ENCODE measurements at places on chromosomes 6 and 20.

DNA sequence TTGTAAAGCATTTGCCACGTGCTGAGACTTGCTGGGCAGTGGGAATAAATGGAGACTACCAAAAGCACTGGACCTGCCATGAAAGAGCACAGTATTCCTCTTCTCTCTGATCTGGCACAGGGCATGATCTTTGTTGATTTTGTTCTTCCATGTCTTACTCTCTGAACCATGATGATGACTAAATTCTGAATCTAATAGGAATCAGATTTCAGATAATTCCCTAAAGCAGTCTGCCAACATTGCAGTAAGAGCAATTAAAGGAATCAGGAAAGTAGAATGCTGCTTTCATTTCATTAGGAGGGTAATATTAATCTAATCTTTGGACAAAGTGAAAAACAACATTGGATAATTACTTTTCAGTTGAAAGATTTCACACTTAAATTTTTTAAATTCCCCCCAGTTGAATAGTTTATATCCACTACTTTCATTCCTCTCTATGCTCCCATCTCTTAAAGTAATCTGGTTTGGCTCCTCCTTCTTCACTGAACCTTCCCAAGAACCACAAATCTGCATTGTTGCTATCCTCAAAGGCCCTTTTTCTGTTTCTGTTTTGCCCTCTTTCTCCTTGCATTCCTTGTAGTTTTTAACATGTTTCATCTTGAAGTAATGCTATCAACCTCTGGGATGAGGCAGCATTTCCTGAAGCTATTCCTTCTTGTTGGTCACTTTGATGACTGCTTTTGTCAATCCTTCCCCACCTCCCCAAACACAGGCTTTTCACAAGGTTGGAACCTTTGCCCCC is 243.2 kb upstream of the TENT5A start:
- peak; percentile 79 for DNase-seq

GRCh38 chr6:52570291-52570700 is 6.6 kb downstream of the TRAM2 start:
- peak; percentile 10 for DNase-seq

DNA sequence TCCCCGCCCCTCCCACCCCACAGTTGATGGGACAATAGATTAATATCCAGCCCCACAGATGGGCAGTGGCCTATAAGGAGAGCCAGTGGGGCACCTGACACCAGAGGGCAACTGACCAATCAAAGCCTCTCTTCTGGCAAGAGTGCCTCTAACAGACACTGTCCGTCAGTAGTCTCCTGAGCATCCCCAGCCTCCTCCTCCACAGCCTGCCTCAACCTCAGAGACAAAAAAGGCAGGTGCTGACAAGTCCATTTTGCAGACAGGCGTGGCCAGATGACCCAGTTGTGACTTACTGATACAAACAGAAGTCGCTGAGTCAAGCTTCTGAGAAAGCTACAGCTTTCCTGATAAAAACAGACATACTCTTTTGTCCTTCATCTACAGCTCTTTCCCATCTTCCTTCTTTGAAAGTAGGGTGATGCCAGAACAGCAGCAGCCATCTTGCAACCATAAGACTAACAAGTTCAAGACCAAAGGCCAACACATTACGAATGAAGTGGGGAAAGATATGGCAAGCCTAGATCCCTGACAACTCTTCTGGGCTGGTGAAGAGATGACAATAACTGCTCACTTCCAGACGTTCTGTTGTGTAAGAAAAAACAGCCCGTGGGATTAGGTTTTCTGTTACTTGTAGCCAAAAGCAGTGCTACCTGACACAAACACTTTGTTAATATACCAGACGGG is 12.3 kb downstream of the PPIL1 start:
- DNase-seq, result peak; percentile 90

GRCh38 chr6:170423814-170424603 is 117.5 kb downstream of the FAM120B start:
- no peak for DNase-seq

DNA sequence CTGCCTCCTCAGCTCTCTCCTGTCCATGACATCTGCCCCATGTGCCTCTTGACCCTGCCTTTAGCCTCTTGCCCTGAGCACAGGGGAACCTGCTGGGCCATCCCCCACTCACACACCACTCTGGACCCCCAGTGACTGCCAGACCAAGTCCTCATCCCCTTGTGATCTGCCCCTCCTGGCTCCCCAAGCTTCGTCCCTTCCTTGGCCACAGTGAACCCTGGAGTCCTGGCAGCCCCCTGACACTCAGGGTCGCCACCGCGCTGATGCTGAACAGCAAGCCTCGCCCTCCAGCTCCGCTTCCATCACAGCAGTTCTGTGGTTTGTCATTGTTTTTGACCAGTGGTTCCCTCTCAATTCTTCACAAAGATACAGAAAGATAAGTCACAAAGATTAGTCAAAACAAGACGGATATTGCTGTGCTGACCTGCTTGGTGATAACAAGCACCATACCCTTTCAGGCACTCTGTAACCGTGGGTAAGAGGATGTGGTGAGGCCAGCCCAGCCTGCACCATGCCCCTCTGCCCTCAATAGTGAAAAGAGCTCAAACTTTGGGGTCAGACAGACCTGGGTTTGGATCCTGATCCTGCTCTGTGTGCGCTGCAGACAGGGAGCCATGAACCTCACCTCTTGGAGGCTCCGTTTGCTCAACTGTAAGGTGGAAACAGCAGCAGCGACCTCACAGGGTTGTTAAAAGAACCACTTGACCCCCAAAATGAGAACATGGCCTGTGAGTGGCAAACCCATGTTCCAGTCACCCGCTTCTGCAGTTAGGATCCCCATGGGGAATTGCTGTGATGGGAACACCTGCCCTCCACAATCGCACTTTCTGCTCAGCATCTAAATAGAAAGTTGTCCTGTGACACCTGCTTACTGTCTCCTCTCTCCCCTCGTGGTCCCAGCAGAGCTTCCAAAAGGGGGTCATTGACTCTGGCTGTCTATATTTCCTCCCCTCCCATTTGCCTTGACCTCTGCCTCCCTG is 114.5 kb downstream of the TOX2 start:
- DNase-seq, result no peak

GRCh38 chr6:148509800-148510581 is 167.4 kb downstream of the SASH1 start:
- DNase-seq, result peak; percentile 79

DNA sequence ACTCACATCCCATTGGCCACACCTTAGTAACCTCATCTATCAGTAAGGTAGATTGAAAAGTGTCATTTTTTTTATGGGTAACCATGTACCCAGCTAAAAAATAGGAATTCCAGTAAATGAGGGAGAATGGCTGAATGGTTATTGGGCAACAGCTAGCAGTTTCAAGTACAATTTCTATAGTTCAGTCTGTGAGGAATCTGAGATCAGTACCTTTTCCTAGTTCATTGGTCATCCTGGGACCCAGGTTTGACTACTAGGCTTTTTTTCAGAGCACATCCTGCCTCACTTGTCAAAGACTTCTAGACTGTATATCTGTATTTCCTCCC is 28.3 kb downstream of the PHF3 start:
- DNase-seq, result no peak

DNA sequence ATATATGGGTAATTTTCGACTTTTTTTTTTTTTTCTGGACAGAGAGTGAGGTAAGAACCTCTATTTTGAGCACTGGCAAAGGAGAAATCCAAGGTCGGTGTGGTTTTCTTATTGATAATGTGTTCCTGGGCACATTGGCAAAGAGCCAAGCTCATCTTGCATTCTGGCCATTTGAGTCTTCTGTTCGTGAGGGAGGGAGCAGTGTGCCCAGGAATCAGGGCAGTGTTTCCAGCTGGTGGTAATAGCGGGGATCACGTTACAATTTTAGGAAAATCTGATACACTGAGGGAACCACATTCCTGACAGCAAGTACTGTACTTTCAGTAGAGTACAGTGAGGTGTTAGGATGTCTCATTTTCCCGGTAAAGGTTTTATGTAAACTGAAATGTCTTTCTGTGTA is 442.3 kb upstream of the MAP3K7 start:
- no peak for DNase-seq

DNA sequence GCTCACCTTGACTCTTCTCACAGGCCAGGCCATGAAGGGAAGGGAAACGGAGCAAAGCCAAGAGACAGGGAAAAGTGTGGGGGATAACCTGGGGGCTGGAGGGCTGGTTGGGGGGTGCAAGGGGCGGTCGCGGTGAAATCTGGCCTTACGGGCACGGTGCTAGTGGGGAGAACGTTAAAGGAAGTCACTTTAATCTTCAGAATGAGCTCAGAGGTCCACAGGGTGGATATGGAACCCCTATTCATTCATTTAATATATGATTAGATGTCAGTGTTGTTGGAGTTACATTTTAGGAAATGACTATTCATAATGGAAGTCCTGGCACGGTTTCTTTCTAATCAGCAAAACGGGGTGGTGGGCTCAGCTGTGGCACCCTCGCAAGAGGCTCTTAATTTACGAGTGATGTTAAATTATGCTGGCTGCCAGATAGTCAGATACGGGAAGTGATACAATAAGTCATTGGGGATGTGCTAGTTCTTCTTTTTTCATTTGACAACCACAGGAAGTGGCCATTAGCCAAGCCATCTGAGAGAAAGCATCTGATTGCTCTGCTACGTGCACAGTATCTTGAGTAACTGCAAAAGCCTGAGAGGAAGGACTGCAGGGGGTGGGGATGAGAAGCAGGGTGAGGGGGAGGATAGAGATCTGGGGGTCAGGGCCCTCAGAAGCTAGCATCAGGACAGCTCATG is 253.0 kb downstream of the QKI start:
- no peak for DNase-seq

- no peak for DNase-seq
These were observed 286.1 kb downstream of the SYNE1 start for GRCh38 chr6:152351110-152351509.

- DNase-seq, result no peak
These were observed 171.5 kb upstream of the GRIK2 start for GRCh38 chr6:101222007-101222406.

DNA sequence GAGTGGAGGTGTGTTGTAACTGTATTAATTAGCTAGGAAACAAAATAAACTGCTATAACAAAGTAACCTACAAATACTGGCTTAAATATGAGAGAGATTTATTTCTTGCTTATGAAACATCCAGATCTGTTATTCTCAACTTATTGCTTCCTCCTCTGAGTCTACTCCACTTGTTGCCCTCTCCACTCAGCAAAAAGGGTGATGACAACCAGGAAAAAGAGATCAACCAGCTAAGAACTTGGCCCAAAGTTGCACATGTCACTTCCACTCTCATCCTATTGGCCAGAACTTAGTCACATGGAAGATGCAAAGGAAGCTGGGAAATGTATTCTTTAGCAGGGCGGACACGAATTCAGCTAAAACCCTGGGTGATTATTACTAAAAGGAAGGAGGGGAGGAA is 5.2 kb upstream of the TP53RK start:
- DNase-seq, result no peak

DNA sequence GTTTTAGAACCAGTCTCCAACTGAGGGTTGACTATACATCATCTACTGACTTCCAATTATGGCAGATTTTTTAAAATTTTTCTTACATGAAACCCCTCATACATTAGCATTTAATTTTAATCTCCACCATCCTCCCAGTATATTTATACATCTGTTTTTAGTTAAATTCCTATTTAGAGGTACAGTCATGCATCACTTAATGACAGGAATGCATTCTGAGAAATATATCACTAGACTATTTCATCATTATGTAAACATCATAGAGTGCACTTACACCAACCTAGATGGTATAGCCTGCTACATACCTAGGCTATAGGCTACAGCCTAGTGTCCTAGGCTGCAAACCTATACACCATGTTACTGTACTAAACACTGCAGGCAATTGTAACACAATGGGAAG is 316.7 kb upstream of the MARCKS start:
- DNase-seq, result no peak

DNA sequence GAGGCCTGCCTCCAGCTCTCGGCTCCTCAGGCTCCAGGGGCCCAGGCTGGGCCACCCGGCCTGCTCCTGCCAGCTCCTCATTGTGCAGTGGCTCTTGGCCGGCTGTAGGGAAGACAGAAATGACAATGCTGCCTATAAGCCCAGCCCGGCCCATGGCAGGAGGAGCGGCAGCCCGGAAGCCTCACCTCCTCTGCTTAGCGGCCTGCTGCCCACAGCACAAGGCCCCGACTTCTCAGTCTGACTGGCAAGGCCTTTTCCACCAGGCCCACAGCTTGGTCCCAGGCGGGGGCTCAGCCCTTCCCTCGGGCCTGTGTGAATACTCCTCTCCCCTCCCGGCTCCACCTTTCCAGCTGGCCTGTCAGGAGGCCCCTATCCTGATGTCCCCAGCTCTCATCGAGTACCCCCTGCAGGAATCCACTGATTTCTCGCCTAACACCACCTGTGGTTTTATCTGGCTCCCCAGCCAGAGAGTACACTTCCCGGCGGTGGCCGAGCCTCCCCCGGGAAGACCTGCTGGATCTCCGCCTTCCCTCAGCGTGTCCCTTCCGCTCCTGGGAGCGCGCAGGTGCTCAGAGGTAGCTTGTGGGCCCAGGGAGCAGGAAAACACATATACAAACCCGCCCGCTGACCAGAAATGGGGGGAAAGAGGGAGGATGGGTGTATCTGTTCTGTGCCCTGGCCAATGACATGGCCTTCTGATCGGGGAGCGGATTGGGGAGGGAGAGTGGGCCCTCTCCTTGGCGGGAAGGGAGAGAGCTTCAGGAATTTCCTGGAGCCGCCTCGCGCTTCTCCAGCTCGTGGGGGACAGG is 963 bp downstream of the DDRGK1 start:
- DNase-seq, result peak; percentile 40

GRCh38 chr6:31079656-31080261 is 32.6 kb downstream of the C6orf15 start:
- DNase-seq, result peak; percentile 49

- no peak for DNase-seq
These were observed 48.3 kb upstream of the RIPPLY2 start for GRCh38 chr6:83804886-83805285.

- no peak for DNase-seq
These were observed 324.5 kb downstream of the SOX4 start for GRCh38 chr6:21918041-21918440.

- no peak for DNase-seq
These were observed 41.8 kb downstream of the SSR1 start for GRCh38 chr6:7271205-7271534.

DNA sequence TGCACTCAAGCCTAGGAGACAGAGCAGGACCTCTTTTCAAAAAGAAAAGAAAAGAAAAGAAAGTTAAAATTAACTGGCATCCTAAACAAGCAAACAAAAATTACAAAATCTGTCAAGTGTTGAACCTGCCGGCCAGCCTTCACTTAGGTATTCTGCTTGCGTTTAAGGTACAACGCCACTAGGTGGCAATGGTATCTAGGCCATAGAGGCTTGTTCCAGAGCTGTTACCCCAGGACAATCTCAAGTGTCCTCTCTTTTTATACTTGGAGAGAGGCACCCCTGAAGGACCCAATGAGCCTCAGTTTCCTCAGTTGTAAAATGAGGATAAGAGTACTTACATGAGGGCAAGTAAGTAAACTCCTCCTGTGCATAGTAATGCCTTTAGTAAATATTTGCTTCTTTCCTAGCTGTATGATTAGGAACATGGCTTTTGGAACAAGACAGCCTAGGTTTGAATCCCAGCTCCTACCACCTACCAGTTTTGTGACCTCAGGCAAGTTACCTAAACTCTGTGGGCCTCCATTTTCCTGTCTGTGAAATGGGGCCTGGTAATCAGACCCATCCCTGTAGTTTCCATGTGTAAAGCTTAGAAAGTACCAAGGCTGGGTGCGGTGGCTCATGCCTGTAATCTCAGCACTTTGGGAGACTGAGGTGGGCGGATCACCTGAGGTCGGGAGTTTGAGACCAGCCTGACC is 5.8 kb upstream of the PACSIN1 start:
- DNase-seq, result peak; percentile 49

GRCh38 chr6:157094038-157094437 is 229.3 kb downstream of the TMEM242 start:
- DNase-seq, result no peak

Measured in mammary epithelial cell (primary cell).